ENCODE measurements at places on chromosomes 5 and 9.
A peak's percentile ranks its signal among the peaks of the same experiment; 100 is the strongest.

DNA sequence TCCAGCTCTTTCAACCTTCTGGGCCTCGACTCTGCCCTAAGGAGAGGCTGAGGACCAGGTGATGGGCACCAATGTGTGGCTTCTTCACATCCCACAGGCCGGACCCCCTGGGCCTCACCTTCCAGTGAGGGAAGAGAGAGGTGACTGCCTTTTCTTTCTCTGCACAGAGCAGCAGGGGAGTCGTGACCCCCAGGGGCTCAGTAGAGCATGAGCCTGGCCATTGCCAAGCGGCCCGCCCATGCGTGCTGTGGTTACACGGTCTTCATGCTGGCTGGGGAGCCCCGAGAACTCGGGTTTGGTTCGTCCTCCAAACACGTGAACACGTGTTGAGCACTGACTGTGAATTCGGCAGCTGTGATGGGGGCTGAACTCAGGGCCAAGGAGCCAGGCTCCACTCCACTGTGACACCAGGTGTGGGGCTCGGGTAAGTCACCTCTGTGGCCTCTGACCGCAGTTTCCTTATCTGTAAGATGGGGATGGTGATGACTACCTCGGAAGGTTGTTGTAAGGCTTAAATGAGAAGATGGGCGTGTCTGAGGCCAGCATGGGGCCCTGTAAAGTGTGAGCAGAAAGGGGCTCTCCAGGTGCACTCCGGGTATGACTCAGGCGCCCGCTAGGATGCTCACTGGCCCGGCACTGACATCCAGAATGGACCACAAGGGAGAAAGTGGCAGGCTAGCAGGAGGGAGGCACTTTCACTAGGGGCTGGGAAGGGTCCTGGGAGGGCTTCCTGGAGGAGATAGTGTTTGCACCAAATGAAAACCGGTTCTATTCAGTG, 13.4 kb upstream of the GRHPR start:
- no peak for DNase-seq

GRCh38 chr5:124179819-124180218, 566.6 kb downstream of the ZNF608 start:
- DNase-seq = no peak

DNA sequence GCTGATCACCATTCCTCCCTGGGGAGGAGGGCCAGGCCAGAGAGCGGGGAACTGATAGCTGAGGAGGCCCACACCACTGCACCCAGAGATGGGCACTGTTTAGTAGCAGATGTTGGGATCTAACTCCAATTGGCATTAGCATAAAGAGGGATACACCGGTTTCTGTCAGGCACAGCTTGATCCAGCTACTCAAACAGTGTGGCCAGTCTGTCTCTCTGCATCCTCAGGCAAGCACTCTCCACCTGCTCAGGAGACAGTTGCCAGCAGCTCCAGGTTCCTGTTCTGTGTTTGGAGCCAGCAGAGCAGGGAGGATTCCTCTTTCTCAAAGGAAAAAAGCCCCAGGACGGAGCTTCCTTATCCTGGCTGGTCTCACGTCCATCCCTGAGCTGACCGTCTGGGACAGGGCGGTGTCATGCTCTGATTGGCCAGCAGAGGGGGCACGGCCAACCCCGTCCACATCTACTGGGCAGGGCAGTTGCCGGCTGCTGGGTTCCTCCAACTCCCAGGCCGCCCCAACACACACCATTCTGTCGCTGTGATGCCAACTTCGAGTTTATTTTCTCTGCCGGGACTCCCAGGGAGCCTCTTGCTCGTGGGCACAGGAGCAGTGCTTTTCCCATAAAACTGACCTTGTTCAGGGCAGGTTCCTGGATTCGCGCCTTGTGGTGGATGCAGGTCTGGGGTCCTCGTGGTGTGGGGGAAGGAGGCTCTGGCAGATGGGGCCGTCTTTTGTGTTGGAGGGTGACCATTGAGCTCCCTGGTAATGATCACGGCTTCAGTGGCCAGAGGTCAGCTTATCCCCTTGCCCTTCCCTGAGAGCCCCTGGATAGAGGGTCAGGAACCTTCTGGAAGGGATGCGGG, 47.9 kb downstream of the COL5A1 start:
- no peak for DNase-seq

DNA sequence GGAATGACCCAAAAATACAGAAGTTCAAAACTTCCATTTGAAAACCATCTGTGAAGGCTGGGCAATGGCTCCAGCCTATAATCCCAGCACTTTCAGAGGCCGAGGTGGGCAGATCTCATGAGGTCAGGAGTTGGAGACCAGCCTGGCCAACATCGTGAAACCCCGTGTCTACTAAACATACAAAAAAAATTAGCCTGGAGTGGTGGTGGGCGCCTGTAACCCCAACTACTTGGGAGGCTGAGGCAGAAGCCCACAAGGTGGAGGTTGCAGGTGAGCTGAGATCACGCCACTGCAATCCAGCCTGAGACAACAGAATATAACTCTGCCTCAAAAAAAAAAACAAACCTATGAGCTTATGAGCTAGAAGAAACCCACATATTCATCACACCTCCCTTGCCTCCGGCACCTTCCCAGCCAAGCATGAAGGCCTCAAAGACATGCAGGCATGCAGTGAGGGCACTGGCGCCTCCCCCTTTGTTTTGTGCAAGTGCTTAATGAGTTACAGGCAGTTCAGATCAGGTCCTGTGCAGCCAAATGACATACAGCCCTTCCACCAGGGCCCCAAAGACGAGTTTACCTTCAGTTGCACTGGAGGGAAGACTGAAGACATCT, 9.9 kb downstream of the HNRNPH1 start:
- DNase-seq = no peak

- DNase-seq = no peak
Measured at GRCh38 chr5:156020647-156021046, 306.3 kb upstream of the SGCD start.

DNA sequence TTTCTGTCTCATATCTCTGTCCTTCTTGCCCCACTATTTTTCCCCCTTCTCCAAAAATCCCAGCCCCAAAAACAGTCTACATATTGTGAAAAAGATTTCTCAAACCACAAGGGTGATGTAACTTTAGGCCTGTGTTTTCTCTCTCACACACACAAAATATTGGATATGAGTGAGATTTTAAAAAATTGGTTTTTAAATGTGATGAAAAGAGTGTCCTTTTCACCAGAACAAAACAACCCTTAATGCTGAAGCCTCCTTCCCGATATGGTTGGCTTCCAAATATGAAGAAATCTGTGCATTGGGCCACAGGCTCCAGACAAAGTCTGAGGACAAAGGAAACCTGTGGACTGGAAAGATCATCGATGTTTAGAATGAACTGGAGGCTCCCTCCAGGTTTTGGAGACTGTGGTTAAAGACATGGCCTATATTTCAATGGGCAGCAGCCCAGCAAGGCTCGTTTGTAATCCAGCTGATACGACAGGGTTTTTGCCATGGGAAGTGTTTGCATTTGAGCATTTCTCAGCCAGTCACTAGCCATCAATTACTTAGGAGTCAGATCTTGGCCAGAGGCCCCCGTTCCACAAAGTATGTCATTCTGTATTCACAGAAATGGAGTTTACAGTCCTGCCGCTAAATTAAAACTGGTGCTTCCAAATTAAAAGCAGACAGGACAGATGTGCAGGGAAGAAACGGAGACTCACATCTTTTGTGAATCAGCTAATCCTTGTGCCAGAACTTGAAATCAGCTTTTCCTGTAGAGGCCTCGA, 546.3 kb downstream of the EBF1 start:
- peak; percentile 39 for DNase-seq

- DNase-seq = peak; percentile 93
Measured at GRCh38 chr5:122129306-122129705, at the start of gene ZNF474. TSS of gene ZNF474 (plus strand) at chr5:122129546. CDS start at chr5:122151991, 22,445 bp downstream.

DNA sequence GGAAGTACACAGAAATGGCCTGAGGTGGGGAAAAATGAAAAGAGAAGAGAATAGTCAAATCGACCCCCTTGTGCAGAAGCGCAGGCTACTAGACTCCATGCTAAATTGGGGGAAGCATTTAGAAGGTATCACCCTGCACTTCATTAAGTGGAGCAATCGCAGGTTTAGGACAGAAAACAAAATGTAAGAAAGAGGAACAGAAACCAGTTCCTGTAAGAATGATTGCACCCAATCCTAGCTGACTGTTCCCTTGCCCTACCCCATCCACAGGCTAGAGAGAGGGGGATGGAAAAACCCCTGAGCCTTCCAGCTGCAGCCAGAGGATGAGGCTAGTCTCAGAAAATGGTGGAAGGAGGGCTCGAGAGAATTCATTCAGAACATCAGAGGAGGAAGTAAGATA, 23.9 kb upstream of the PPP1R2B start:
- DNase-seq = no peak

DNA sequence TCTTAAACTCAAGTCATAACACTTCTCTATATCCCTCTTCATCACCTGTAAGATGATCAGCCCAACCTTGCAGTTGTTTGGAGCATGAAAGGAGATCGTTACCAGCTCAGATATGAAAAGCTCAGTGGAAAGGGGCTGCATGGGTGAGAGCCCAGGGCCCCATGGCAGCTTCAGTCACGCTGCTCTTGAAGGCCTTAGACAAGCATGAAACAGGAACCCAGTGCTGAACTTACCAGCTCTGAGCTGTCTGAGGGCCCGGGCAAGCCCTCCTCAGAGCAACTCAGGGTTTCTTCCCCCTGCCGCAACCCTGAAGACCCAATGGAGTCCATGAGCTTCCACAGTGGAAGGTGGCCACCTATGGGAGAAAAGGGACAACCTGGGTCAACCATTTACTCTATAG, 3.3 kb downstream of the HK3 start:
- no peak for DNase-seq

DNA sequence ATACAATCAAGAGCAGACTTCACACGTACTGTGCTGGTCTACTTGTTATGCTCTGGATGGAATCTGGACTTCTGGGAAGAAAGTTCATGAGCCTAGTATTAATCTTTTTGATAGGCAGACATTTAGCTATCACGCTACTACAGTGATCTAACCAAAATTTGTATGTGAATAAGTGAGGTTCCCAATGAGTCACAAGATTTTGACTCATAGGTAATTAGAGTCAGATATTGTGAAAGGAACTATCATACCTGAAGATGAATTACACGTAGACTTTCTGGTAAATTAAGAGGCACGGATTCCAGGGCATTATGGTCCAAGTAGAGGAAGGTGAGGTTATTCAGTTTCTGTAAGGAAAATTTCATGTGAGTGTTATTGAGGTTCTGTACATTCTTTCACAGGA, 18.4 kb downstream of the OGN start:
- DNase-seq = no peak

- DNase-seq = no peak
Measured at GRCh38 chr9:128412120-128412790, 8.4 kb upstream of the CERCAM start.

DNA sequence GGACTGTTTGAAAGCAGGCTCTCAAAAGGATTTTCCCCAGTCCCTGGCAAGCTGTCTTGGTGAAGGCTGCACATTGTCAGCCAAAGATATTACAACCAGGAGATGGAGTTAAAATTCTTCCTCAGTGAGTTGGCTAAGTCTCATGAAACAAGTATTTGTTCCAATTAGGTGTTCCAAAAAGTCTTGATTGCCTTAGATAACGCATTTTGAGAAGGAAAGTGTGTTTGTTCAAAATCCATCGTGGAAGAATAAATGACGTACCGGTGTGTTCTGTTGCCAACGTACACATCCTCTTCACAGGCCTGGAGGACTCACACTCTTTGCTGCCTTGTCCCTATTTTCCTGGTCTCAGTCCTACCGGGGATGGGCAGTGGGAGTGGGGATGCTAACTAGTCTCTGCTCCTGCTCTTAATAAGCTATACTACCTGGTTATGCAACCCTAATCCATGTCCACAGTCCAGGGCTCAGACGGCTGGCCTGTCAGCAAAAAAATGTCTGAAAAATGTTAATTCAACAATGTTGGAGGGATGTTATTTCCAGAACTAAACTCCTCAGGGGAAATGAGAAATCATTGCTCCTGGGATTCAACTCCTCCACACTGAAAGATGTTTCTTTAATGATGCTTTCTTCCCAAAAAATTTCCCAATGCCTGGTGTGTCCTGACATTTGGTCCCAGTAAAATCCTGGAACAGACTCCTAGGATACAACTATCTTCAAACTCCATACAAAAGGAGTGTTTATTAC, 175.3 kb upstream of the KLF9 start:
- peak; percentile 83 for DNase-seq

DNA sequence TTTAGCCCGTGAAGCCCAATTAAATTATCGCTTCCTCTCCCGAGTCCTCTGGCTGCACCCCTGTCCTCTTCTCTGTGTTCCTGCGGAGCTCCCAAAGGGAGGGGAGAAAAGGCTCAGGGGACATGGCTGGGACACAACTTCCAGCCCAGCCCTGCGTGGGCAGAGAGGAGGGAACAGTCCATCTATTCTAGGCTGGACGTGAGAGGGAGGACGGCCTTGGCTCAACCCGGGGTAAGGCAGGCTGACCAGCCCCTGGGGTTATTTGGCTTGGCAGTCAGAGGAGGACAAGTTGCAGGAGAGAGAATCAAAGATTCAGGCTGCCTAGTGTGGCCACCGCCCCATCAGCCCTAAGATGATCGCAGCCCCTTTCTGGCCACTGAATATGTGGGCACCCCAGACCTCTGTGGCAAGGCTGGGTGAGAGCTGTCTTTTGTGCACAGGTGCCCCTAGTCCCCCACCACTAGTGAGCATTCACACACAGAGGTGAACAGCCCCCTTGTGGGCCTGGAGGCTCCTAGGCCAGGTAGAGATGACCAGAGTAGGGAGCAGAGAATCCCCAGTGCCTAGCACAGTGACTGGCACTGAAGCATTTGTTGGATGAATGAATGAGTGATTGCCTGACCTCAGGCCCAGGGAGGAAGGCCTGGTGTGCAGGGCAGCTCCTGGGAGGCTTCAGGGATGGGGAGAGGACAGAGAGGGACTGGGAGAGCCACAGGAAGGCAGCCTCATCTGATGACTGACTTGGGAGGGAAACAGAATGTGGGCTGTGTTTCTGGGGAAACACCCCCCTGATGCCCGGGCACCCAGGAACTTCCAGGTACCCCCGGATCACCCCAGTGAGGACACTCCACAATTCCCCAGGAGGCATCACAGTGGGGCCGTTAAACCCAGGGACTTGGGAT, 133.9 kb downstream of the C9orf50 start:
- DNase-seq = peak; percentile 72

DNA sequence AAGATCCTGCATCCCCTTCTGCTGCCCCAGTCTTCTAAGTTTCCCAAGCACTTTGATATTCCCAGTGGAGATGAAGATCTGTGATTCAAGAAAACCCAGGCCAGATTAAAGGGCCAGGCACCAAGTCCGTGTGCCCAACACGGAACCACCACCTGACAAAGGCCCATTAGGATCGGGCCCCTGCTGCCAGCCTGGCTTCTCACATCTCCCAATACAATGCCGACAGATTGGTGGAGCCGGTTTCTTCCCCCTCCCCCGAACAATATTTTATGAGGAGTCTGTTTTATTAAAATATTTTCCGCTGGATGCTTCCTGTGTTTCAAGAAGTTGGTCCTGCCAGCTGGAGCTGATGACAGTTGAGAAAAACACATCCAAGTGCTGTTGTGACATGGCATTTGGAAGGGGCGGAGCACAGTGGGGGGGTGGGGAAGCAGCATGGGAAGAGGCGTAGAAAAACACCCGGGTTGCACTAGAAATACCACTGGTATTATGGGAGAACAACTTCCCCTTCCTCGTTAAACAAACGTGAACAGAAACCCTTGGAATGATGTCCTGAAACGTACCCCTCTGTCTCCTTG, 45.0 kb downstream of the CRB2 start:
- DNase-seq = no peak

GRCh38 chr9:126781186-126782052, 23.4 kb upstream of the ZBTB43 start:
- DNase-seq = no peak

- DNase-seq = no peak
Measured at GRCh38 chr5:127228540-127229184, 61.9 kb upstream of the MEGF10 start.

- DNase-seq = no peak
Measured at GRCh38 chr5:40490464-40491111, 189.1 kb upstream of the PTGER4 start.

- DNase-seq = no peak
Measured at GRCh38 chr9:97788763-97789663, 64.0 kb upstream of the FOXE1 start.

GRCh38 chr5:58255386-58255785, 204.5 kb downstream of the PLK2 start:
- DNase-seq = no peak

Measured in BJ (cell line).